ENCODE measurements at places on chromosomes 3 and 15. TPM values are rescaled to one million over a fixed set of nuclear protein-coding genes. Genes with fewer than 3 reads are reported as not detected.

PDHB gene
- 181 TPM for total RNA-seq

SNTN gene
- total RNA-seq = not detected

ATP13A4 gene
- not detected for total RNA-seq

SLC28A1 gene
- not detected for total RNA-seq

CHRNA7 gene
- not detected for total RNA-seq

SLC22A13 gene
- not detected for total RNA-seq

SAMD7 gene
- total RNA-seq = not detected

SPATA12 gene
- total RNA-seq = not detected

ARGFX gene
- not detected for total RNA-seq

SHF gene
- total RNA-seq = 4.7 TPM

NPAP1 gene
- not detected for total RNA-seq

SSUH2 gene
- total RNA-seq = 0.59 TPM

COL8A1 gene
- total RNA-seq = 53.8 TPM

FRMD5 gene
- total RNA-seq = 52.3 TPM

RCCD1 gene
- 9.5 TPM for total RNA-seq

SLCO2A1 gene
- total RNA-seq = 15.1 TPM
